Right atrium auricular region (tissue), 2 donors: ENCODE measurements at places on chromosomes 1 and 21. TPM values are rescaled to one million over a fixed set of nuclear protein-coding genes. Genes with fewer than 3 reads are reported as not detected.

The NPR1 gene
- total RNA-seq = 19.3 TPM

The NECAP2 gene
- 29.9 TPM for total RNA-seq

The CALML6 gene
- not detected for total RNA-seq

The KCNQ4 gene
- total RNA-seq = 1.7 TPM

The CD1E gene
- total RNA-seq = not detected

The PITHD1 gene
- 30.3 TPM for total RNA-seq

The PAQR6 gene
- not detected for total RNA-seq

The RHBG gene
- total RNA-seq = not detected

The ARHGEF16 gene
- total RNA-seq = 1.5 TPM

The PLXNA2 gene
- 23.8 TPM for total RNA-seq

The MEX3A gene
- 0.47 TPM for total RNA-seq

The TNNI3K gene
- 14.6 TPM for total RNA-seq

The FAM177B gene
- total RNA-seq = not detected
